Muscle of arm (tissue), 14 donors: ENCODE measurements at places on chromosomes 4 and X.

DNA sequence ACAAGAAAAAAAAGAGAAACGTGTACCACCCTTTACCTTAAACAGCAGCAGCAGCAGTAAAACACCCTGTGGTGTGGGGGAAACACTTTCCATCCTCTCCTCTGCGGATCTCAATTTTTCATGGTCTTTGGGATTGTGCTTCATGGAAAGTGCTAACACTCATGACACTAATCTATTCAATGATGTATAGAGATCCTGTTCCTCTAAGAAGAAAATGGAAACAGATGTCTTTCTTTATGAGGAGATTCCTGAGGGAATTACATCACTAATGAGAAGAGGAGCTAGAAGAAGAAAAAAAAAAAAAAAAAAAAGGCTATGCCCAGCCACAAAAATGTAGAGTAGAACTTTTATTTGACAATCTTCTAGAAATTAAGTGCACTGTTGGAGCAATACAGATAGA, 62.9 kb upstream of the NDST3 start:
- DNase-seq: no peak

GRCh38 chr4:10180927-10181744, 64.5 kb upstream of the WDR1 start:
- no peak for DNase-seq

DNA sequence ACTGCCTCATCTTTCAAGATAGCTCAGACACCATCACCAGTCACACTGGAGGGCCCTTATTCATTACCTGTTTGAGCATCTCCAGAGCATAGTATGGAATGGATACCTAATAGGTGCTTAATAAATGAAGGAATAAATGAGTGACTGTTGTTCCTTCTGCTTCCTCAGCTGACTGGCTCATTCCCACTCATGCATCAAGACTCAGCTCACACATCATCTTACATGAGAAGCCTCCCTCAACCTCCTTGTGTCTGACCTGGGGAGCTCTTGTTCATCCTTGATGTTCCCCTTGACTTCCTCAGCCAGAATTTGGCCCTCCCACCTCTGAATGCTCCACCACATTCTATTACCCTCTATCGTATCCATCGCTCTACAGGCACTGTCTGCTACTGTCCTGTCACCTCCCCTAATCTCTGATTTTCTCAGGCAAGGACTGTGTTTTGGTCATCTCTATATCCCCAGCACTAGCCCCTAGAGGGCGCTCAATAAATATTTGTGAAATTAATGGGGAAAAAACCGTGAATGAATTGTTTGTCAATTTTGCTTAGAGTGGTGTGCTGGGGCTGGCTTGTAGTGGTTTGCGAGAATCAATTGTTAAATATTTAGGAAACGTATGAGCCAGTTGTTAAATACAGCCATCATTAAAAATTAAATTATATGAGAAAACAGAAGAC, 88.3 kb downstream of the NHSL2 start:
- DNase-seq: no peak

GRCh38 chr4:2220016-2220630, 21.8 kb downstream of the HAUS3 start:
- DNase-seq: peak; percentile 71

- DNase-seq: peak; percentile 37
These were observed 39.9 kb downstream of the TXLNG start for GRCh38 chrX:16826207-16826606.

DNA sequence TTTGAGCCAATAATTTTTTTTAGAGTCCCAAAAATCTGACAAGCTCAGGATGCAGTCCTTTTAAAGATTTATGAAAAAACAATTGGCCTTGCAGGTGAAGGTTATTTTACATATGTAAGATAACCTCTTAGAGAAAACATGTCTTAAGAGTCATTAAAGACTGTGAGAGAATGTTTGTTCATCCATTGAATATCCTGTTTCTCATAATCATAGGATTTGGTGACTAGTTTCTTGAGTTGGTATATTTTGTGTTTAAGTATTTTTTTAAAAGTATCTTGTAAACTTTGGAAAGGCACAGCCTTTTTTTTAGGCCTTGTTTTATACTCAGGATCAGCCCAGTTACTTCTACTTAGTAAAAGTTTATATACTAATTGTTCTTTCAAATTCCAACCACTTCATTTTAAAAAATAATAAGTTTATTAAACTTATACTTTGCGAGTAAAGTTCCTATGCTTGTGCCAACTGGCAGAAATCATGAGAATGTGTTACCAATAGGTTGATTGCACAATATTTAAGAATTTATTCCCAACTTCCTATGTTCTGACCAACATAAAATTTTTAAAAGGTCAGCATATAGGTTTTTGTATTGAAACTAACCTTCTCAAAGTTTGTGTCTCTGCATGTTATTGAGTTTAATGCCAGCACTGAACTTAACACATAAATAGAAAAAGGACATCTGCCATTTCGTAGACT, 40.0 kb upstream of the ARSJ start:
- no peak for DNase-seq

- DNase-seq: no peak
These were observed 173.8 kb upstream of the SCML1 start for GRCh38 chrX:17563515-17563914.

DNA sequence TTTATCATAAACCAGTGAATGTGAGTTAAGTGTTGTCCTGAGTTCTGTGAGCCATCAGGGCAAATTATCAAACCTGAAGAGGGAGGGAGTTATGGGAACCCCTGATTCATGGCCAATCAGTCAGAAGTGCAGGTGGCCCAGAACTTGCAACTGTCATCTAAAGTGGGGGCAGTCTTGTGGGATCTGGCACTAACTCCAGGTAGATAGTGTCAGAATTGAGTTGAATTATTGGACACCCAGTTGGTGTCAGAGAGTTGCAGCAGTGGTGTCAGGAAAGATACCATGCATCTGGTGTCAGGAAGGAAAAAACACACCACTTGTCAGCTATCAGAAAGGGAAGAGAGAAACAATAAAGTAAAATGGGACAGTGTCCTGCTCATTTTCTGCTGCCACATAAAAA, 8.4 kb downstream of the CORIN start:
- DNase-seq: no peak

GRCh38 chrX:17415242-17415810, 40.3 kb downstream of the NHS start:
- DNase-seq: no peak

- DNase-seq: no peak
These were observed 257.1 kb upstream of the ACTRT1 start for GRCh38 chrX:128309311-128309710.

- DNase-seq: peak; percentile 24
These were observed 806 bp upstream of the CD99L2 start for GRCh38 chrX:150899191-150899757.

DNA sequence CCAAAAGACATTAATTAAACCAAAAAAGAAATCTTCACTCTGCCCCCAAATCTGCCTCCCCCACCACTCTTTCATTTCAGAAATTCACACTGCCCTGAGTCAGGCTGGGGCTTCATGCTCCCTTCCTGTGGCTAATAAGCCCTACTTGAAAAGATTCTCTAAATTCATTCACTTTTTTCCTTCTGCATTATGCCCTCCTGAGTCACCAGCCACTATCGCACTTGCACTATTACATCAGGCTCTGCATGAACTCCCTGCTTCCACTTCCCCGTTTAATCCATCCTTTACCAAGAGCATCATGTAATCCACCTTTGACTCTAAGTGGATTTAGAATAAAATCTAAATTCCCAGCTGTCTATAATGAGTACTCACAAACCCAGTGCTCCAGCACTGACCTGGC, 295.4 kb upstream of the KLF3 start:
- no peak for DNase-seq

DNA sequence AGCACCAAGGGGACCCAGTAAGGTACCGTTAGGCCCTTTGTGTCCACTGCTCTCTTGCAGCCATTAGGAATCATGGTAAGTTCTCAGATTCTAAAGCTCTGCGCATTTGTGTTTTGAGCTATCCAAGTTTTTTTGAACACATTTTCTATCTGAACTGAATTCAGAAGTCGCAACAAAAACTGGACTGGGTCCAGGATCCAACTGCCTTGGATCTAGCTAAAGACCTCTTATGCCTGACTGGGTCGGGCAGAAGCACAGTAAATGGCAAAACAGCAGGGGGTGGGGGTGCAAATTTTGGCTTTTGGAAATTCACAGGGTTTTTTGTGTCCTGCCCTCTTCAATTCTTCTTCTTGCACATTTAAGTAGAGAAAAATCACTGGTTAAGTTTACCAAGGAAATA, 30.0 kb downstream of the RCHY1 start:
- DNase-seq: peak; percentile 1

GRCh38 chr4:70640192-70640591, 11.6 kb downstream of the ENAM start:
- DNase-seq: no peak

DNA sequence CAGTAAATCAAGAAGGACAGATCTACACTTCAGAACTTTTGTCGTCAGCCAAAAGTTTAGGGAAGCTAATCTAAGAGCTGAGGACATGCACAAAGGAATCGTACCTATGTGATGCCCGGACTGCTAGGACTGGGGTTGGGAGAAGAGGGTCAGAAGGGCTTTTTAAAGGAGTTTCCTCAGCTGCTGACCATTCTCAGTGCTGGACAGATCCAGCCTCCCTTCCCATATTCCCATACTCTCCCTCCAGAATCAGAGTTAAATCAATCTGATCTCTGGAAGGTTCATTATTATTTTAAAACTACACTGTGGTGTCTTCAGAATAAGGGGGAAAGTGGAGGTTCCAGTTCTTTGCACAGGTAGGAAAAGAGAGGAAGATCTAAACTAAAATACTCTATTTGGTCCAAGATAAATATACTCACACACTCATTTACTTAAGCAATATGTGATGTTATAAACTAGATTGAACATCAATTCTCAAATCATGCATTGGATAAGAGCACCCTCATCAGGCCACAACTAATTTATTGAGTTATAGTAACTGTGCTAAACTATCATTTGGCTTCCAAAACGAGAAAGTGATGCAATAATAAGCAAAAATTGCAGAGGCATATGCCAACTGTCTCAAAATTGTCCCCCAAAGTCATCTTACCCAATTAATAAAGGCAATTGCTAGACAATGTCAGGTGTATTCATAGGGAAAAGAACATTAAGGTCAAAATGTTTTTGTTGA, 124.7 kb downstream of the HNRNPD start:
- DNase-seq: no peak

DNA sequence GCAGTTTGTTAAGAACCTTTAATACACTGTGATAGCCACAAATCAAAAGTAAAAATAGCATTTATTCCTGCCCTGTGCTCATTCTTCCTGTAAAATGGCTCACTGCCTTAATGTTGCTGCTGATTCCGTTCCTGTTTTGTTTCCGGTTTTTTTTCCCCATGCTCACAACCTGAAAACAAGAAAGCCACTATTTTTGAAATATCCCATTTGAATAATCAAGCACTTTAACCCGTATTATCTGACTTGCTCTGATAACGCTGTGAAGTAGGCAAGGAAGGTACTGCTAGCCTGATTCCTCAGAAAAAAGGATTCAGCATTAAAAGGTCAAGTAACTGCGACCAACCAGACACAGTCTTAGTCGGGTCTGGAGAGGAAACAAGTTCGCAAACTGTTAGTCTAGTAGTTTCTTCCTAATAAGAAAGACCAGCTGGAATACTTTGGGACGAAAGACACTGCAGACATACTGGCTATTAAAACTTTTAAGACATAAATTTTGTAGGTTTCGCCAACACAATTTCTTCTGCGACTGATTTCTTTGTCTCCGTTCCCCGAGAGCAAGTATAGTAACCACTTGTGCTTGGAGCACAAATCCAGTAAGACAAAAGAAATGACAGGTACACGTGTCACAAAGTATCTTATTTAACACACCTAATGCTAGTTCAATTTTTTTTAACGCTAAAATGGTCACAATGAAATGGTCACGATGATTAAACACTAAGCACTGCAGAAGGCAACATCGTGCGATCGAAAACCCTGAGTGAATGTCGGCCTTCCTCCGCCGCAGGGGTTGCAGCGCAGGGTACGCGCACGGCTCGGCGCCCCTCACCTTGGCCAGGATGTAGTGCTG, 802 bp downstream of the COX18 start:
- peak; percentile 58 for DNase-seq

DNA sequence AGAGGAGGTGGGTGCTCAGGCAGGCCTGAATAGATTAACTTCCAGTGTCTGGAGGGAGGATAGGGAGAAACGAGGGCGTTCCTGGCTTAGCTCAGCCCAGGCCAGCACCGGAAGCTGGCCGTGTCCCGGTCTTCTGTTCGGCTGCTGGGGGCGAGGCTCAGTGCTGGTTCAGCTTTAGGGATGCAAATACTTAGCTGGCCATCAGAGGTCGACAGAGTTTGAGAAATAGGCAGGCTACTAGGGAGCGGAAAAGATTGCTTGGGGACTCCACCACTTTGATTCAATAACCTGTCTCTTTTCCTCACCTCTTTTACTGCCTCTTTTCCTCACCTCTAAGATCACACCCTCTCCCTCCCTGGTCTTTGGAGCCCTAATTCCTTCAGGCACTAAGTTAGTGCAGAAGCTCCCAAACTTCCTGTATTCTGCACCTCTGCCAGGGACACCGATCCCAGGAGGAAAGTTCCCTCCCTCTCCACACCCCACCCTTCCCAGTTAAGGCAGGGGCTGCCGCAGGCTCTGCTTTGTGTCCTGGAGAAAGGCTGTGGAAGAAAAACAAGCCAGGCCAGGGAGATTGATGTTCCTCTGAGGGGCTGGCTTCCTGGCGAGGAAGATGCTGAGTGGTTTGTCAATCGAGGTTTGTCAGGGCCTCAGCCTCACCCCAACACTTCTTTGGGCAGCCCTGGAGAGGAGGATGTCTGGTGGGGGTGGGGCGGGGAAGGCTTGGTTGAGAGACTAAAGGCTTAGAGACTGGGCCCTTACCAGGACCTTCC, 6.0 kb upstream of the EFNB1 start:
- DNase-seq: peak; percentile 58

GRCh38 chr4:184845367-184846021, 19.7 kb upstream of the ACSL1 start:
- peak; percentile 27 for DNase-seq

- DNase-seq: no peak
These were observed 38.8 kb upstream of the DHRSX start for GRCh38 chrX:2539586-2539985.

DNA sequence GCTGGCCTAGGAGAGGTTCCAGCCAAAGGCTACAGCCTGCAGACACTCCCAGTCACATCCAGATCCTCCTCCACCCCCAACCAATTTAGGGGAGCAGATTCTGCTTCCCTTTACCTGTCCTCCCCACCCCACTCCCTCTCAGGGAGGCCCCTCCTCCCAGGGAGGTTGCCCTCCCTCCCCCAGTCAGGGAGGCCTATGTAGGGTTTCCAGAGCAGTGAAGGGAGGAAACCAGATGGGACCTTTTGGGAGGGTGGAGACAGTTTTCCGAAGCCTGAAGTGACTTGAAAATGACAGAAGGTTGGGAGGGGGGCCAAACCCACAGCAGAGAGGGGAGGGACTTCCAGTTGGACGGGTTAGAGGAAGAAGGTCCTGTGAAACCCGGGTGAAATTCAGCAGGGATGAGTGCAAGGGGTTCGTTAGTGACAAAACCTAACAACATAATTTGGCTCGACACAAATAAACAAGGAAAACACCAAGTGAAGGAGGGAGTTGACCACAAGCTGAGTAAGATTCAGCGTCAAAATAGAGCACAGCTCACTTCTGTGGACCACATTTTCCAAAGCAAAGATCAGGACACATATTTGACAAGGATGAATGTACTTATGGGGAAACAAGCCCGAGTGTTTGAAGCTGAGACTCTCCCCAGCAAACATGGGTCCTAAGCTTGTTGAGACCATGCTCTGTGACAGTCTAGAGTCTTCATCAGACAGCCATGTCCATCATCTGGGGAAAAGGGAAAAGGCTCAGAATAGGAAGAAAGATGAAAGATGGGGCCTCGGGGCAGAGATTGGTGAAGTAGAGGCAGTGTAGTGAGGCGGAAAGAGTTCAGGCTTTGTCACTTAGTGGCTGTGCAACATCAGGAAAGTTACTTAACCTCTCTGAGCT, 46.4 kb downstream of the PRPS1 start:
- DNase-seq: no peak

- DNase-seq: no peak
These were observed 53.8 kb upstream of the NAP1L2 start for GRCh38 chrX:73268463-73268862.
